CD4-positive, alpha-beta T cell treated with Interleukin-6 at 100 ng/mL for 8 hours (primary cell): ENCODE measurements at places on chromosomes 6 and 20.

DNA sequence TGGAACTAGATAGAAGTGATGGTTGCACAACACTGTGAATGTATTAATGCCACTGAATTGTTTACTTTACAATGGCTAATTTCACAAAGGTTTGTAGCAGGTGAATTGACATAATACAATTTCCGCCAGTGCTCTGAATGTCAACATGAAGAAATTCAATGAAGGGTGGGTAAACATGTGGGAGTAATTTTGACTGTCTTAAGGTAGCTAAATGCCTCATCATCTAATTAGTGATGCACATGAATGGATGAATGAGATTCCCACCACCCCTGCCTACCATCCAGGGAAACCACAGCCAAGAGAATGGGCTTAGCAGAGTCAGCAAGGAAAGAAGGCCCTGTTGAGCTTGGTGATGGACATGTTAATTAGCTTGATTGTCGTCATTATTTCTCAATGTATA, 275.3 kb downstream of the ALDH8A1 start:
- DNase-seq = no peak

GRCh38 chr6:13865141-13865540, 50.8 kb upstream of the MCUR1 start:
- no peak for DNase-seq

GRCh38 chr6:113632220-113632864, 224.8 kb upstream of the MARCKS start:
- no peak for DNase-seq

GRCh38 chr6:70241031-70241430, 61.9 kb downstream of the COL9A1 start:
- DNase-seq = no peak
